Naive thymus-derived CD4-positive, alpha-beta T cell (primary cell): ENCODE measurements at places on chromosomes 7 and 10.

- peak; percentile 31 for DNase-seq
Measured at GRCh38 chr7:135976312-135977006, 700 bp downstream of the MTPN start.

GRCh38 chr10:21934307-21934706 lies 69.2 kb downstream of the DNAJC1 start:
- no peak for DNase-seq

- no peak for DNase-seq
Measured at GRCh38 chr10:26478061-26478460, 39.9 kb downstream of the APBB1IP start.

DNA sequence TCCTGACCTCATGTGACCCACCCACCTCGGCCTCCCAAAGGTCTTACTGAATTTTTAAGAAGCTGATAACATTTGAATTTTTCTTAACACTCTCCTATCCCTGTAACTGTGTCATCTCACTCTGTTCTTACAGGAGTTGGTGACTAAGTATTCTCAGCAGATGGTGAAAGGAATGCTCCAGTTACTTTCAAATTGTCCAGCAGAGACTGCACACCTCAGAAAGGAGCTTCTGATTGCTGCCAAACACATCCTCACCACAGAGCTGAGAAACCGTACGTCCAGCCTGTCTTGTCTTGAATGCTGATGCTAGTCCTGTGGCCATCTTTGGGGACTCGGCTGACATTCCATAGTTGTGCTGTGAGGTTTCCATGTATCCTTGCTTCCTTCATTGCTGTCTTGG lies 24.9 kb downstream of the TRRAP start:
- no peak for DNase-seq

DNA sequence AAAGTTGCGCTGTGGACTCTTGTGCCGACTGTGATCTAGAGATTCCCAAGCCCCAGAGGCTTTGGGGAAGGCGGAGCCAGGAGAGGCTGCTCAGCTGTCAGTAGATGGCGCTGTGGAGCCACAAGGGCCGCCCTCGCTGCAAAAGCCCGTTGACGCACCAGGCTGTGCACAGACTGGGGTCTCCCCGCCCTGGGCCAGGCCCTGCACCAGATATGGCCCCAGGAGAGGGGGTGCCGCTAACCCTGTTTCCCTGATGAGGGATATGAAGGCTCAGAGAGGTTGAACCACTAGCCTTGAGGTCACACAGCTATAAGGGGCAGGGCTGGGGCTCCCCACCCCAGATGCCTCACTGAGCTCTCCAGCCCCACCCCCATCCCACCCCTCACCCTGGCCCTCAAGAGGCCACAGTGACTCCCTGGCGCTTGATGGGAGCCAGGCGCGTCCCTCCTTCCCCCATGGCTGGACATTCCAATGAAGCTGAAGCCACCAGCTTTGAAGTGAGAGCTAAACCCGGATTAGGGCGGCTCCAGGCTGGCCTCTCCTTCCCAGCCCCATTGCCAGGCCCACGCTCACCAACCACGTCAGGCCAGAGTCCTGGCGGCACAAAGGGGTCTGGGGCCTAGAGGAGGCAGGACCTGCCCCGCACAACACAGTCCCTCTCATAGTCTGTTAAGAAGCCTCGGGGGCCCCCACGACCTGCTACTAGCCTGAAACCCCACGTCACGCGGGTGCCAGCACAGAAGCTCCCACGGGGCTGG lies 26.4 kb downstream of the MYL10 start:
- DNase-seq = peak; percentile 36

DNA sequence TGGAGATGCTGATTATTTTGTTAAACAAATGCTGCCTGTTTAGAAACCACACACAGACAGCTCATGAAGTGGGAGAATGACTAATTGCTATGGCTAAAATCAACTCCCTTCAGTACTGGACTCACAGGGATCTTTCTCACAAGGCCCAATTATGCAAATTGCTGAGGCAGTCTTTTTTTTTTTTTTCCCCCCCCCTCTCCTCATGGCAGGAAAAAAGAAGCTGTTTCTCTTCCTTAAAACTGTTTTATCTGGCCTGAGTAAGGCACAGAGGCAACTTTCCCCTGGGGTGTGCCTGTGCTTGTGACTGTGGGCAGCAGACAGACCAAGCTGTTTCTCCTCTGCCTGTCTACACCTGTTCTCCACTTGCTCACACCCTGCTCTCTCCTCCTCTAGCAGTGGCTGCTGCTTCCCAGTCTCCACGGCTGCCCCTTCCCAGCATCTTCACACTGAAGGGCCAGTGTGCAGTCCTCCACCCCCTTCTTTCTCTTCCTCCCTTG lies 65.4 kb upstream of the STEAP1B start:
- DNase-seq = no peak

GRCh38 chr7:66662646-66663264 lies 34.1 kb downstream of the KCTD7 start:
- DNase-seq = no peak

GRCh38 chr7:12320987-12321647 lies 82.5 kb downstream of the VWDE start:
- DNase-seq = no peak

- DNase-seq = no peak
Measured at GRCh38 chr10:86712317-86712707, 44.0 kb downstream of the LDB3 start.

- DNase-seq = no peak
Measured at GRCh38 chr7:55013851-55014250, 5.0 kb upstream of the EGFR start.

GRCh38 chr7:117173035-117173770 lies 149.7 kb downstream of the WNT2 start:
- no peak for DNase-seq

DNA sequence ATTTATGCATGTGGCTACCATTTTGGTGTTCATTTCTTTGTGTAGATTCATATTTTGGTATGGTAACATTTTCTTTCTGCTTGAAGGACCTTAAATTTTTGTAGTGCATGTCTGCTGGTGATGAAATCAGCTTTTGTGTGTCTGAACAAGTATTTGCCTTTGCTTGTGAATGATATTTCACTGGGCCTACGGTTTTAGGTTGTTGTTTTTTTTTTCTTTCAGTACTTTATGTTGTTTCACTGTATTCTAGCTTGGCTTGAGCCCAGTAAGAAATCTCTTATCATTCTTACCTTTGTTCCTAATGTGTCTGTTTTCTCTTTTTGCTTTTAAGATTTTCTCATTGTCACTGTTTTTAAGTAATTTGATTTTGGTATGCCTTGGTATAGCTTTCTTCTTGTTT lies 31.9 kb downstream of the SAMD8 start:
- DNase-seq = no peak

DNA sequence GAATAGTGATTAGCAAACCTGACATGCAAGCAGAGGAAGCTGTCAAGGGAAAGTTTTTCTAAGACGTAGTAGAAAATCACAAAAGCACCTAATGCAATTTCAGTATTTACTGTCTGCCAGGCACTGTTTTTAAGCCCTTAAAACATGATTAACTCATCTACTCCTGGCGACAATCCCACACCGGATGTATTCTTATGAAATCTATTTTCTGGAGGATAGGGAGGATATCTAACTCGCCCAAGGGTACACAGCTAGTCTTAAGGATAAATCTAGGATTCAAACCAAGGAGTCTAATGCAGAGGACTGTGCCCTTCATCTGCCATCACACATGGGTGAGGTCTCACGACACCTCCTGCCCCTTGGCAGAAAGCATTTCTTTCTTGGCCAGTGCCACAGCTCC lies 47.8 kb upstream of the FIGNL1 start:
- DNase-seq = no peak

DNA sequence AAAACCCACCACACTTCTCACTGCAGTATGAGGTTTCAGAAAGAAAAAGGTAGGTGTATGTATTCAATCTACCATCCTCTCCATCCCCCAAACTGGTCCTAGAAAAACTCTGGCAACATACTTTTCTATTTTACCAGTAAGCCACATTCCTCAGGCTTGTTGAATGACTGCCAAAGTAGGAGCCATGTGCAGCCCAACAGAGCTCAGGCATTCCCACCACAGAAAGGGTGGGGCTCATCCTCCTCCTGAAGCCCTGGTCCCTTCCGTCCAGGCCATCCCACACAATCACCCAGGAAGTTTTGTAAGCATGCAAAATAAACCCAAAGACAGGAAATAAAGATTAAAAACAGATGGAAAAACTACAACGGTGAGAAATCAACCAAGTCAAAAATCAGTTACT lies 57.2 kb downstream of the MAD1L1 start:
- no peak for DNase-seq

DNA sequence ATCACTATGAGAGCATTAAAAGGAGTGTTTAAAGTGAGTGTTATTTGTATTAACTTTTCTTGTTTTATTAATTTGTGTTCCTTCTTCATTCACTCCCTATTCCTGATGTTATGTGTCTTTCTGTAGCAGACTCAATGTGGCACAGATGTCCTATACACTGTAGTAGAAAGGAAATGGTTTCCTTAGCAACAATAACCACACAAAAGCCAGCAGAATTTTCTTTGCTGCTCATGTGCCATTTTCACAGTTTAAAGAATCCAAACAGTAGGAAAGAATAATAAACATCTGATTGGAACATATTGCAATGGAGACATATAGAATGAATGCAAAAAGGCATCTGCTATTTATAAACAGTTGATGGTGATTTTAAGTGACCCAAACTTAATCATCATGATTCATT lies 763.6 kb downstream of the PHTF2 start:
- no peak for DNase-seq

DNA sequence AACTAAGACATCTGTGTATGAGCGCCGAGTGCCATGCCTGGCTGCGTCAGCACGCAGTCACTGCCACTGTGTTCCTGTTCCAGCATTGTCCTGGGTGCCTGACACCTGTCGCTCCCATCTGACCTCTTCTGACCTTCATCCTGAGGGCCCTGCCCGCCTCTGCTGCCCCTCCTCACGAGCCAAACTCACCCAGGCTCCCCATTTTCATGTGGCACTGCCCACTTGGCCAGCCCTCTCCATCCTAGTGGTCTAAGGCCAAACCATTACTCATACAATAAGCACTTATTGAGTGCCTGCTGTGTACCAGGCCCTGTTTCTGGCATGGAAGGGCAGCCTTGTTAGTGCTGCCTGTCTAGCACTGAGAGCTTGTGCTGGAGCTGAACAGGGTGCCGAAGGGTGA lies 77.2 kb upstream of the PCBD1 start:
- no peak for DNase-seq

DNA sequence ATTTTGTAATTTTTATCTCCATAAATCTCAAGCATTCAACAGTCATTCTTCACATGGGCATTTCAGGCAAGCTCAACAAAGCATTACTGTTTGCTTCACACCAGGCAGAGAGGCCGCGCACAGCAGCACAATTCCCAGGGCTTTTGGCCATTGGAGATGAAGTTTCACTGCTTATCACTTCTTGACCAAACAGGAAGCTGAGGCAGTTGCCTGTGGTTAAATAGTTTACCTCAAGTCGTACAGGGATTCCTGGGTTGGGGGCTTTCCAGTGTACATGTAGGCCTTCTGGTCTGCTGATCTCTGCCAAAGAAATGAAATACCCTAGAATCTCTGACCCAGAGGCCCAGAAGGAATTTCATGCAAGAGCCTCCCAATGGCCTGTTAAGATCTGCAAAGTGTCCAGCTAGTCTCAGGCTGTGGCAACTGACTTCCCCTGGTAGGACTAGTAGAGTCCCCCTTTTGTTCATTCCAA lies 11.2 kb upstream of the PRDX3 start:
- no peak for DNase-seq

DNA sequence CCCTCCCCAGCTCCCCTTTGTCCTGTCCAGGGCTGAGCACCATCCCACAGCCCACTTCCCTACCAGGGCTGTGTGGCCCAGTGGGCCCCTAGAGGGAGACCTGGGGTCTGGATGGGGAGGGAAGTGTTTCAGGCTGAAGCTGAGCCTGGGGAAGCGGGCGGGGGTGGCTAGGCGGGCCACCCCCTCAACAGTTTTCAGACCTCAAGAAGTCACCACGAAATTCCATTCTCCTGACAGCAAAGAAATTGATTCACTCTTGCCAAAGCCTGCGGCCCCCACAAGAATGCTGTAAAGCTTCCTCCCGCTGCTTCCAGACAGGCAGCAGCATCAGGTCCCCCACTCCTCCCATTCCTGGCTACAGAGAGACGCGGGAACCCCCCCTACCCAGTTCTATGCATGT lies 2.5 kb upstream of the LFNG start:
- DNase-seq = no peak

DNA sequence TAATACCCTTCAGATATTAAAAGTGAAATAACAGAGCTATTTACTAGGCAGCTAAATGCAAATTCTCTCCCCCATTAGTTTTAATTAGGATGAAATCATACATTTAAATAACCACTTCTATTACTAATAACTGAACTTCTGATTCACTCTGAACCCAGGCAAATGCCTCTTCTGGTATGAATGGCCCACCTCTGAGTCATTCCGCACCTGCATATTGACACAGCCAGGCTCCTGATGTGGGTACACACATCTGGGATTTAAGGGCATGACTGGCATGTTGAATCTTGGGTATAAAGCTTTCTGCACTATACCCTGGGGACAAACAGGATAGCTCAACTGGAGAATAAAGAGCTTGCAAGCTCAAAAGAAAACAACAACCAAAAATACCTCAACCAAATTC lies 140.9 kb downstream of the AUTS2 start:
- DNase-seq = no peak

- no peak for DNase-seq
Measured at GRCh38 chr10:107771066-107771465, 606.6 kb upstream of the SORCS1 start.

GRCh38 chr7:136717910-136718557 lies 150.4 kb upstream of the CHRM2 start:
- no peak for DNase-seq

- DNase-seq = no peak
Measured at GRCh38 chr10:110340816-110341215, 36.1 kb upstream of the SMNDC1 start.

DNA sequence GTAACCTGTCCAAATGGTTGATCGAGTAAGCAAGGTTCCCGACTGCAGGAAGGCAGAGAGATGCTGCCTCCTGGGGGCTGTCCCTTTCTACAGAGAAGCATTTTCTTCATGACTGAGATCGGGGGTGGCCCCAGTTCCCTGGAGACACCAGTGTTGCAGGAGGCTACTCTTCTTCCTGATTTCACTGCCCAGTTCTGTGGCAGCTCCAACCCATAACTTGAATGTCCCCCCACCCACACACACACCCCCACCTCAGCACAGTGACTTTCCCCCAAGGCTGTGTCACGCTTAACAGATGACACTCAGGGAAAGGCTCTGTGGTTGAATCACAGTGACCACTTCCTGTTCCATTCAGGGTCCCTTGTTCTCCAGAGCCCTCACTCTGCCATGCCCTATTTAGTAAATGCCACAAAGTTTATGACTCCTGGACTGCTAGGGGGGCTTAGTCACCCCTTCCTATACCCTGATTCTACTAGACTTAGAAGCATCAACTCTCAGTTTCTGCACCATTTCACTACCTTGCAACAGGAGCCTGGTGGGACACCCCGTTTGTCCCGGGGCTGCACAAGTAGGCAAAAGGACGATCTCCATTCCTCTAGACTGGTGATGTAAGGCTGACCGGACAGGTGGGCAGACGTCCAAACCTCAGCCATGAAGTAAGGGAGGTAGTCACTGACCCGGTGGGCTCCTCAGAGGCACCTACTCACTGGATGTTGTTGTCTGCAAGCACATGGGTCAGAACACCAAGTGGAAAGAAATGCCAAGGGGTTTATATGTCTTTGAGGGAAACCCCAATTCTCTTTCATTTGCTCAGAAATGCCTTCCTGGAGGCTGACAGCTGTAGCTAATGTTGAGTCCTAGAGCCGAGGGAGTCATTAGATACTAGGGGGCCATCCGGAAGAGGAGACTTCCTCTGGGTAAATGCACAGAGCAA lies 31.3 kb upstream of the SMC3 start:
- DNase-seq = peak; percentile 10
